ENCODE measurements at places on chromosomes 2 and 18. TPM values are rescaled to one million over a fixed set of nuclear protein-coding genes. Genes with fewer than 3 reads are reported as not detected.

SCTR gene
- not detected for total RNA-seq

SAG gene
- total RNA-seq: not detected

HOXD12 gene
- not detected for total RNA-seq

CRYGC gene
- not detected for total RNA-seq

KLF7 gene
- 20.3 TPM for total RNA-seq

ZNF396 gene
- total RNA-seq: 3.5 TPM

LAMA3 gene
- total RNA-seq: 3.8 TPM

RAD51AP2 gene
- not detected for total RNA-seq
